ENCODE measurements at places on chromosomes 6 and 20.

DNA sequence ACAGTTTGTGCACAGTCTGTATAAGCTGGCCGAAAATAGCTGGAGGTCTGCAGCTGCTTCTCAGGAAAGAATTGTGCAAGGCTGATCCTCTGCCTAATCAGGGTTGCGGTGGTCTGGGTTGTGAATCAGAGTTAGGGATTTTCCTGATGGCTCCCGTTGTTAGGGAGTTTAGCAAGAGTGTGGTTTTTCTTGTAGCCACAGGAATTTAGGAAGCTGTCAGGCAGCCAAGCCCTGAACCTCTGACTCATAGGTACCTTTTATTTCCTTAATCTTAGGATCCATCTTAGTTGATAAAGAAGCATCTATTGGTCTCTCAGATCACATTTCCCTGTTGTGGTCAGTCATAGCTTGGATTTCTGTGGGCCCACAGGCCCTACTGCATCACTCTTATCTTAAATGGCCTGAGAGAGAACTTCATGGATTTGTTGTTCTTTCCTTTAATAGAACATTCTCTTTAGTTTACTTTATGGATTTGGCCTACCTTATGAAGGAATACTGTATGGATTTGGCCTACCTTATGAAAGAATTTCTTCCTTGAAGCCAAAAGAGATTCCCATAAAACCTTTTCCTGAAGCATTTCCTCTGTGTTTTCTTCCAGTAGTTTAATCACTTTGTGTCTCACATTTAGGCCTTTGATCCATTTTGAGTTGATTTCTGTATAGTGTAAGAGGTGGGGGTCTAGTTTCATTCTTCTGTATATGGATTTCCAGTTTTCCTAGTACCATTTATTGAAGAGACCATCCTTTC lies 10.3 kb downstream of the KIF25 start:
- DNase-seq: peak; percentile 98

DNA sequence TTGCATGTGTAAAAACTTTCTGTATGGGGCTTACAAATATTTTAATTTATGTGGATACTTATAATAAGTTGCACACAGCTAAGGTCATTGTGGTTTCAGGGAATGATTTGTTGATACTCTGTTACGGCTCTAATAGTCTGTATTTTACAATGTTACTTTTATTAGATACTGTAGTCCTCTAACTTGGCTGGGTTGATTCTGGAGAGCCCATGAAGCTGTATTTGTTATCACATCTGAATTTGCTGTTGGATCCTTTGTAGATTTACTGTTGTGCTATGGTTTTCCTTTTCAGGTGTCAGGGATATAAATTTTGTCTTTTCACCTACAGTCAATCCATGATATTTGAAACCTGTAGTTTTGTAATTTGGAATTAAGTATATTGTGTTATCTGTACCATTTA lies 161.0 kb downstream of the ARID1B start:
- no peak for DNase-seq

DNA sequence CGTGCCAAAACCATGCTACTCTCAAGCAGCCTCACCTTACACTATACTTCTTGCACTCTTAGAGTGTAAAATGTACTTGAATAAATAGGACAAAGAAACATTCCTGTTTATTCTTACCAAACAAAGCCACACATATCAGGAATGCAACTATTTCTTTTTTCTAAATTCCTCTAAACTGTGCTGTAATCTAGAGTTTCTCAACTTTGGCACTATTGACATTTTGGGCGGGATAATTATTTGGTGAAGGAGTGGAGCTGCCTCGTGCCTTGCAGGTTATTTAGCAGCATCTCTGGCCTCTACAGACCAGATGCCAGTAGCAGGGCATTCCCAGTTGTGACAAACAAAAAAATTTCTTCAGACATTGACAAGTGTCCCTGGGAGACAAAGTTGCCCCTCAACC lies 86.9 kb downstream of the PHACTR1 start:
- DNase-seq: no peak

GRCh38 chr20:39021748-39022147 lies 59.6 kb downstream of the DHX35 start:
- DNase-seq: no peak

DNA sequence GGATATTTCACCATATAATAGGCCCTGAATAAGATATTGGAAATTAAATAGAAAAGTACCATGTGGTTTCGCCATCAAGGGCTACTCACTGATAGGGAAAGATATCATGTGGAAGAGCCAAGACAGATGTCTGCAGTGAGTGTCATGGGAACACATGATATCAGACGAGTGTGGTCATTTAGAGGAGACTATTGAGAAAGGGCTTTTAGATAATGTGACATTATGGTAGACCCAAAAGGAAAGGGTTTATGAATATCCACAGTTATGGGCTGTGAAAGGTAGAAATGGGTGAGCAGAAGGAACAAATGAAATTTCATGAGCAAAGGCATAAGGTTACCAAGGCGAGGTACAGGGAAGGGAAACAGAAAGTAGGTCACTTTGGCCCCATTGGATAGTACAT lies 182.3 kb upstream of the PRSS16 start:
- no peak for DNase-seq

- peak; percentile 12 for DNase-seq
Observed at GRCh38 chr6:105209950-105210706, 30.3 kb upstream of the POPDC3 start.

- DNase-seq: no peak
Observed at GRCh38 chr20:13883425-13883824, 98.6 kb downstream of the NDUFAF5 start.

DNA sequence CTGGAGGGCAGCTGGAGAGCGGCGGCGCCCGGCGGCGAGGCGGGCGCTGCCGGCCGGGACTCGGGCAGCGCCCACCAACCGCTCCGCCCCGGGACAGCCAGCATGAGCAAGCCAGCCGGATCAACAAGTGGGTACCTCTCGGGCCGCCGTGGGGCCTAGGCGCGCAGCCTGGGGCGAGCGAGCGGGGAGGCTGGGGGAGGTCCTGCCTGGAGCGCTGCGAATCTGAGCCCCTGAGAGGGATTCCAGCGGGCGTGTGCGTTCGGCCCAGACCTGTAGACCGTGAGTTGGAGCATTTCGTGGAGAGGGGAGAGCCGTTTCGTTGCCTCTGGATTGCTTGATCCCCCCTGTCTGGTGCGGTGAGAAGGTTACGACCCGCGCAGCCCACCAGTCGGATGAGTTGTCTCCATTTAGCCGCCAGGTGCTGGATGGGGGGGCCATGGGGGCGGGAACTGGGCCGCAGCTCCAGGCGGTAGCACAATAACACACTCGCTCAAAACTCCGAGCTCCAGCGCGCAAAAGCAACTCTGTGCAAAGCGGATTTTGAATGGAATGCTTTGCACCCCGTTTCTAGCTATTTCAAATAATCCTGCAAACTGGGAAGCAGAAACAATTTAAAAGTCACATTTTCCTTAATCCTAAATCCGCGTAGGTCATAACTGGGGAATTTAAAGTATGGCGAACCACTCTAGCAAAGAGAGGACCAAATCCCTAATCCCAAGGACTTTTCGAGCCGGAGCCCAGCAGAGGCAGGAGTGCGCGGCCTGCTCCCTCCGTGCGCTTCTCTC lies 1.0 kb downstream of the NR2E1 start:
- DNase-seq: no peak

DNA sequence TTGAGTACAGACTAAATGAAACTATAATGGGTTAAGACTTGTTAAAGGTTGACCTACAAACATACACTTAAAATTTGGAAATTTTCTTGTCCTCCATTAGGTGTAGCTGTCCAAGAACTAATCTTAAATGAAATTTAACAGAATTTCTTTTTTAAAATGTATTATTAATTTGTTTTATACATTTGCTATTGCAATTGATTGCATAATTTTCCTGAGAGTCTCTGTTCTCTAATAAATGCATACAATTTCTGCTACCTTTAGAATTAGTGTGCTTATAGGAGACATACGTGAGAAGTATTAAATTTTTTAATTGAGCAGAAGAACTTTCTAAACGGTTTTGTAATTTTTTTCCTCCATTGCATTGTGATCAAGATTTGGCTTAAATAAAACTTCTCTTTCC lies 1.5 kb downstream of the FAM135A start:
- no peak for DNase-seq

GRCh38 chr6:3997177-3997770 lies 81.7 kb downstream of the FAM217A start:
- no peak for DNase-seq

- DNase-seq: no peak
Observed at GRCh38 chr6:107314531-107314939, 144.8 kb downstream of the PDSS2 start.

DNA sequence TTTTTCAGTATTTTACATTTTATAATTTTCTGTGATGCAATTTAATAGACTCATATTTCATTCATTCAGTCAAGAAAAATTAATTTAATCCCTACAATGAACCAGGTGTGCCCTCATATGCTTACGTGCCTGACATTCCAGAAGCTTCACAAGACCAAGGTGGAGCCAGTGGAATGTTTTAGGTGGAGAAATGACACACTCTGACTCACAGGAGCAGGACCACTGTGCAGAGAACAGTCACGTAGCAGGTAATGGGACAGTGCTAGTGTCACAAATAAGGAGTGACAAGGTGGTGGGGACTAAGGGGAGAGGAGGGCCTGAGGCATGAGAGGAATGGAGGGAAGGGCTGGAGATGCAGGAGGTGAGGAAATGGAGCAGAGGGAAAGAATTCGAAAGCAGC lies 37.0 kb upstream of the HLA-G start:
- no peak for DNase-seq

DNA sequence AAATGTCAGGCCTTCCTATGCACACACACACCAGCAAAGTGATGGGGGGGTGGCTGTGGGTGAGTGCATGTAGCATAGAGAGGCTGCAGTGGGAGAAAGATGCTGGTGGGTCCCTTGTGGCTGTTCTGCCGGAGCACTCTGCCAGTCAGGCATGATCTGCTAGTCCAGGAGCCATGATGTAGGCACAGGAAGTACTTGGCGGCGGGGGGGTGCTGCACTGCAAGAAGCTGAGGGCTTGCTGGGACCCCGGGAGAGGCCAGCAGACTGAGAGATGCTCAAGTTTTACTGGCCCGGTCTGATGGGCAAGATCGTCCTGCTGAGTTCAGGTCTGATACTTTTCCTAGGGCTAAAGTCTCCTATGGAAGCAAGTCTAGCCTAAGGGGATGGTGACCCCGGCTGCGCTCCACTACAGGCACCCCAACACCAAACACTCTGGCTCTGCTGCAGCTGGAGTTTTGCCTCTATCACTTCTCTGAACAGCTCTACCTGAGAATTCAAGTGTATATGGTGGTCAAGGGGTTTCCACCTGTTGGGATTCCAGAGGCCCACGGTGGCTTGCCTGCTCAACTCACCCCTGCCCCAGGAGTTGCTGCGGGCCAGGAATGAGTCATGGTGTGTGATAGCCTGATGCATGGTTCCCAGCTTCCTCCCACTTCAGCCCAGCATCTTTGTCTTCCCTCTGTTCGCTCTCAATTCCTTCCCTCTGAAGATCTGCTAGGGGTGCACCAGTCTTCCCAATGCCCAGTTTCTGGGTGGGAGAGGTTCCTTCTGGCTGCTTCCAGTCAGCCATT lies 971.8 kb upstream of the ADGRB3 start:
- DNase-seq: no peak

GRCh38 chr6:116040993-116041392 lies 19.7 kb downstream of the FRK start:
- DNase-seq: no peak

GRCh38 chr20:38179846-38180245 lies 14.8 kb upstream of the TGM2 start:
- no peak for DNase-seq

DNA sequence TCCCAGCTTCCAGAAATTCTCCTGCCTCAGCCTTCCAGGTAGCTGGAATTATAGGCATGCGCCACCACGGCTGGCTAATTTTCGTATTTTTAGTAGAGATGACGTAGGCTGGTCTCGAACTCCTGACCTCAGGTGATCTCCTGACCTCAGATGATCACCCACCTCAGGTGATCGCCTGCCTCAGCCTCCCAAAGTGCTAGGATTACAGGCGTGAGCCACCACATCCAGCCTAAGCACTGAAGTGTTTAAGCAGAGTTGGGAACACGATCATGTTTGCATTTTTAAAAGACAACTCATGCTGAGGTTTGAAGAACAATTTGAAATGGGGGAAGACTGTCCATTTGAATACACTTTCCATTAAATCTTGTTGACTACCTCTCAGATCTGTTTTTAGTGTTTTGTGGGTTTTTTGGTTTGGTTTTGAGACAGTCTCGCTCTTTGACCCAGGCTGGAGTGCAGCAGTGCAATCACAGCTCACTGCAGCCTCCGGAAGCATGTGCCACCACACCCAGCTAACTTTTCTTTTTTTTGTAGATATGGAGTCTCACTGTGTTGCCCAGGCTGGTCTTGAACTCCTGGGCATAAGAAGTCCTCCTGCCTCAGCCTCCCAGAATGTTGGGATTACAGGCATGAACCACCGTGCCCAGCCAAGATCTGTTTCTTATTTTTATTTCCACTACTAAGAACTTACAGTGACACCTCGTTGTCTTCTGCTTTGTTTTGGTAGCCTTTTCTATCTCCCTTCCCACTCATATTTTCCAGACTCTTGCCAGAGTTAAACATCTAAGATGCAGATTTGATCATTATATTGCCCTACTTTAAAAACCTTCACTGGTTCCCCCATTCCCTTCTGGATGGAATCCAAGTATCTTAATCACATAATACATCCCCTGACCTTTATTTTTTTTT lies 5.5 kb downstream of the CASP8AP2 start:
- DNase-seq: no peak

- DNase-seq: no peak
Observed at GRCh38 chr6:22804620-22805261, 235.4 kb downstream of the HDGFL1 start.

DNA sequence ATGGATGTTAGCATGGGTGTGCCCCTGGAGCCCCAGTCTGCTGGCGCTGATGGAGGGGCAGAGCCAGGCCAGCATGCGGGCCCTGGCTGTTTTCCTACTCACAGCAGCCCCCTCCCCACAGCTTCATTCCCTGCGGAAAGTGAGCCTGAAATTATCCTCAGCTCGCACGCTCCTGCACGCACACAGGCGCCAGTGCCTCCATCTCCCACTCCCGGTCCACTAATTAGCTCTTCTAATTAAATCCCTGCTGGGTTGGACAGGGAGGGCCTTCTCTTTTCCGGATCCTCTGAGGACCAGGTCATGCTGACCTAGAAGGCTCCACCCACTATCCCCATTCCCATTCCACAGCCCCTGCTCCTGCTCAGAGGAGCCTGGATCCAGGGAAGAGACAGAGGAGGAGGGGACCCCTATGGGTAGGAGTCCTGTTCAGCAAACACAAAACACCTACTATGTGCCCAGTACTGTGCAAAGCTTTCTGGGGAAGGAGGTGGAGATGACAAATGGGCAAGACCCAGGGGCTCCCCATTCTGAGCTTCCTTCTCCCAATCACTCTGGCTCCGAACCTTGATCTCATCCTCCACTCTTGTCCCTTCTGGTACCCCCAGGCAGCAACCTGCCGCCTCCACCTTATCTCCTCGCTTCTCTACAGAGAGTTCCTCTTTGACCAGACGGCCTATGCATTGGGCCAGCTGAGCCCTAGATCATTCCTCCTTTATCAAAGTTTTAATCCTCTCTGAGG lies 70.2 kb upstream of the CCDC167 start:
- no peak for DNase-seq
